ENCODE measurements at places on chromosomes 12 and 14. TPM values are rescaled to one million over a fixed set of nuclear protein-coding genes. Genes with fewer than 3 reads are reported as not detected.
A peak's percentile ranks its signal among the peaks of the same experiment; 100 is the strongest.

GRCh38 chr14:99966912-99967311 lies 98.3 kb upstream of the EVL start:
- DNase-seq: no peak

DNA sequence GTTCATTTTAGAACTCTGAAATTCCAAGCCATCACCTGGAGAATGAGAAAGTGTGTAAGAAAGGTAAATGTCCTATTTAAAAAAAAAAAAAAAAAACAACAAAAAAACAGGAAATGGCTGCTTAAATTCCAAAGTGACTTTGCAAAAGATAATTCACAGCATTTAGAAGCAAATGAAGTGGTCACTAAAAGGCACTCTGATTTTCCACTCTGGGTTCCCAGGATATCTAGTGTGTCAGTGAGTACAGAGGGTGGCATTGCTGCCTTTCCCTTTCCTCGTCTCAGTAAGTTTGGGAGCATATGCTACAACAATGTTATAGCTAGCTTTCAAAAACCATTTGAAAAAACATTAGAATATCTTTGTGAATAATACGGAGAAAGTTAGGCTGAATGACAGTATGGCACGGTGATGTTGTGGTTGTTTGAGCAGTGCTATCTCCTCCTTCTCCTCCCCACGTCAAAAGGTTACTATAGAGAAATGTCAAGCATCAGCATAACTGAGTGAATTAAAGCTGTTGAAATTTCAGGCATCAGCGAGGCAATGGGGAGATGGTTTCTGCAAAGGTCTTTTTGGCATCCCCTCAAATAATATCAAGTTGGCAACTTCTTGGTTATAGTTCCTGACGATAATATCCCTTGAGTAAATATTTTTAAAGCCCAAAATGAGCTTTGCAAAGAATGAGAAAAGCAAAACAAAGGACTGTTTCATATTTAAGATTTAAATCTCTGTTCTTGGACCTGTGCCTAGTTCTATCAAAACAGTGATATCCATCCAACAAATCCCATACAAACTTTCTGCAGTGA lies 164.5 kb upstream of the E2F7 start:
- no peak for DNase-seq

DNA sequence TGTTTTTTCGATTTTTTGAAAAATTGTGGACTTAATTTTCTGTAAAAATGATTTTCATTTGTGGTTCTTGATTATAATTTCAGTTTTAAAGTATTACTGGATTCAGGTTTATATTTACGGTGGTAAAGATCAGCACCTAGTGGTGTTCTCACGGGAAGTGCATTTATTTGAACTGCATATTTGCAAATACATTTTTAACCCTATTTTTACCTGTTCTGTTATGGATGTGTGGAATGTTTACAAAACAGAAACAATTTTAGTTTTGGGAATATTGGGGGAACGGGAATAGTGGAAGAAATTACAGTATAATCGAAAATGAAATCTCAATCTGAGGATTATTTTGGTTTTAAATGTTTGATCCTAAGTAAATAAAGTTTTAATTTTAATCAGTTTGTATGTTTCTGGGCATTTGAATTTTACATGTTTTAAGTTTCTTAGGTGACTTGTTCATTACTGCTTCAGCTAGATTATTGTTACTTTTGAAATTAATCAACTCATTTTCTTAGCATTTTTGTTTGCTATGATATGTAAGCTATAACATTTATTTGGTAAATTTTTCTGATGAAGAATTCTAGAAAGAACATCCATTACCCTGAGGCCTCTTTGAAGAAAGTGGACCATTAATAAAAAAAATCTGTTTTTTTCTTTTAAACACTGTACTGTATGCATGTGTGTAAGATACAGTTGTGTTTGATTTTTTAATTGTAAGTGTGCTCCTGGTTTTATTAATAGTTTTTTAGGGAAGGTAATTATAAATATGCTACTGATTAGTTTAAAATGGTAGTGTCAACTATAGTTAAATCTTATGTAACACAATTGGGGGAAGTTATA lies 942 bp downstream of the ATF7IP start:
- no peak for DNase-seq

- DNase-seq: peak; percentile 100
These were observed at the start of gene PARP11 for GRCh38 chr12:3872800-3873636. Gene PARP11 (minus strand): TSS chr12:3873399. CDS start chr12:3873229, 170 bp downstream.

DNA sequence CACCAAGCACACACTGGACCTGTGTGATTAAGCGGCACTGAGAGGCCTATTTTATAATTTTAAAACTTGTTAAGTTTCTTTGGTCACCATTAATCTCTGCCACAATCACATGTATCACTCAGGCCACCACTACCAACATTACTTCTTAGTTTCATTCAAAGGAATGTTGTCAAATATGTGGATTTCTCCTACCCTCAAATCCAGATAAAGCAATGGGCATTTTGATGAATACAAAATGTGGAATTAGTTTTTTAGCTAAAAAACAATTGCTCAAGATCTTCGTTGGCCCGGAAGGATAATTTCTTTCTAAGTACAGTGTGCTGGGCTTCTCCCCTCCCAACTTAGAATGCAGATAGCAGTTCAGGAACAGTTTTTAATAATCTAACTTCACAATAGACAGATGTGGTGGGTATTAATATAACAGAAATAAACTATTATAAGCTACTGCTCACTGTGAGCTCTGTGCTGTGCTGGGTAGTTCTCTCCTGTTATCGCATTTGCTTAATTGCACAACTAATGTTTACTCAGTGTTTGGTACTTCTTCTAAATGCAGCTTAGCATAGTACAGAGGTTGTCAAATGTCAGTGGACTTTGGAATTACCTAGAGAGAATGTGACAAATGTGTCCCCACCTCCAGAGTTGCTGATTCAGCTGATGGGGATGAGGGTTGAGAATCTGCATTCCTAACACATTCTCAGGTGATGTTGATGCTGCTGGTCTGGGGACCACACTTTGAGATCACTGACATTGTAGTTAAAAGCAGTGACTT lies 266.7 kb upstream of the AMIGO2 start:
- no peak for DNase-seq

The SYNDIG1L gene
- total RNA-seq: not detected

Measured in left colon (tissue), 2 donors.